ENCODE measurements at places on chromosomes 5 and 9.

DNA sequence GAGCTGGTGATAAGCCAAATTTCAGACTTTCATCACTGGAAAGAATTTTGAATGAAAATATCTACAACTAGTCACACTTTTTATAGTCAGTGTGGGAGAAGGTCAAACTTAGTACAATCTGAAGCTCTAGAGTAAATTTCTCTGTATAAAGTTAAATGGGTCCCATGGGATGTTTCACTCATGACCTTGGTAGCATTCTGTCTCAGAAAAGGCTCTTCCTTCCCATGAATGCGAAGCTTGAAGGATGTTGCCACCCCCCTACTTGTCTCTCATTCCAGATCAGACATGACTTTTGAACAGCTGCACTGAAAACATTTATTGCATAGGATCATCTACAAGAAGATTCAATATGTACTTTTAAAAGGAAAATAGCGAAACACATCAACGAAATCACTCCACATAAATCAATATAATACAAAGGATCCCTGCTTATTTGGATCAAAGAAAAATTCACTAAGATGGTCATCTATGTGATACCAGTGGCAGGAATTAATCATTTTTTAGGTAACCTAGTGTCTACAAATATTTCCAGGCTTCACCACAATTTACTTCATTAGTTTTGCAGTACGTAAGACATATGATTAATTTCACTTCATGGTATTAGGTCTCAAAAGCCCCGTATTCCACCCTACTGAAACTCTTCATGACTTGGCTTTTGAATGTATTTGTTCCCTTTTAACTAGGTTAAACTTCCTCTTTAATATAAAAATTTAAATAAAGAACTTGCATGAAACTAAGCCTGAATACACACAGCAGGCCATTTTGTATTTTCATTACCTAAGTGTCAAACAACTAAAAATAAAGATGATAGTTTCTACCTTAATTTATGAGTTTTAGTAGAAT is 4.4 kb downstream of the ST8SIA4 start:
- no peak for DNase-seq

DNA sequence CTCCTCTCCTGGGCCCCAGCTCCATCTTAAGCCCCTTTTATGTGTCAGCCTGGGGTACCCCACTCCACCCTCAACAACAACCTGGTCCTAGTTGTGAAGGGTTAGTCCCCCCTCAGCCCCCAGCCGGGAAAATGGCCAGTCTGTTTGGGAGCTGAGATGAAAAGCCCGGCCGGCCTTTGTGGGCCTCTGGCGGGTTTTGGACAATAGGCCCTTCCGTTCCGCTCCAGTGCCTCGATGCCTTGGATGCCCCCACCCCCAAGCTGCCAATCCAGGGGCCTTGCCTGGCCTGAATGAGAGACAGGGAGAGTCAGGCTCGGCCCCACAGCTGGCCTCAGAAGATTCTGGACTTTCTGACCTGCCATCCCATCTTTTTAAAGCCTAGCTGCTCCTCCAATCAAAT is 9.2 kb downstream of the CNTFR start:
- DNase-seq: no peak

- DNase-seq: no peak
Observed at GRCh38 chr9:135070964-135071735, 16.3 kb upstream of the OLFM1 start.

- DNase-seq: no peak
Observed at GRCh38 chr5:554284-554988, 30.2 kb upstream of the SLC9A3 start.

- DNase-seq: no peak
Observed at GRCh38 chr5:141617128-141617527, 1.7 kb downstream of the DIAPH1 start.

All from stimulated activated CD8-positive, alpha-beta memory T cell treated with anti-CD3 and anti-CD28 coated beads, Interleukin-2, amount 100 ng/mL, for 1 hour (primary cell).